Muscle of leg (tissue), 16 donors: ENCODE measurements at places on chromosomes 6 and 20. TPM values are rescaled to one million over a fixed set of nuclear protein-coding genes. Genes with fewer than 3 reads are reported as not detected.
A peak's percentile ranks its signal among the peaks of the same experiment; 100 is the strongest.

DNA sequence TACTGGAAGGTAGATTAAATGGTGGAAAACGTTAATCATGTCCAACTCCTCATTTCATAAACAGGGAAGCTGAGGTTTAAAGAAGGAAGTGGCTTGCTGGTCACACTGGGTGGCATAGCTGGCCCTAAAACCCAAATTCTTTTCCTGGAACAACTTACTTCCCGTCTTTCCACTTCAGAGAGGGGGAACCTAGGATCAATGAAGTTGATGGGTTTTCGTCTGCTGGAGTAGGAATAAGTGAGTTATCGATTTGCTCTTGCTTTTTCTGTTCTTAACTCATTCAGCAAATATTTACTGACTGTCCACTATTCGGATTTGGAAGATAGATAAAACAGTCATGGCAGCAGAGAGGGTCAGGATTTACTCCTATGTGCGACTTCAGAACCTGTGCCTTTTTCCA, 1.2 kb upstream of the SYS1 start:
- DNase-seq, result no peak

DNA sequence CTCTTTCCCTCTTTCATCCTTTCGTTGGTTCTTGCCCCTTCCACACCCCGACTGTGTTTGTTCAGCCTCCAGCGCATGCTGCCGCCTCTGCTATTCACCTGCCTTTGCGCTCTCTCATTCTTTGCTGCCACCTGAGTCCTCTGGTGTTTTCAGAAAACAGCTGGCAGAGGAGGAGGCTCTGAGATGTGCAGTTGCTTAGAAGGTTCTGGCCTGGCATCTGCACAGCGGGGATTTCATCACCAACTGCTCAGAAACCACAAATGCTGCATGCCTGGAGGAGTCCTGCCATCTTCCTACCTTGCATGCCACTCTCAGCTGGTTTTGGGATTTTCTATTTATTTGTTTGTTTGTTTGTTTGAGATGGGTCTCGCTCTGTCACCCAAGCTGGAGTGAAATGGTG, 39.2 kb upstream of the CLDN20 start:
- no peak for DNase-seq

DNA sequence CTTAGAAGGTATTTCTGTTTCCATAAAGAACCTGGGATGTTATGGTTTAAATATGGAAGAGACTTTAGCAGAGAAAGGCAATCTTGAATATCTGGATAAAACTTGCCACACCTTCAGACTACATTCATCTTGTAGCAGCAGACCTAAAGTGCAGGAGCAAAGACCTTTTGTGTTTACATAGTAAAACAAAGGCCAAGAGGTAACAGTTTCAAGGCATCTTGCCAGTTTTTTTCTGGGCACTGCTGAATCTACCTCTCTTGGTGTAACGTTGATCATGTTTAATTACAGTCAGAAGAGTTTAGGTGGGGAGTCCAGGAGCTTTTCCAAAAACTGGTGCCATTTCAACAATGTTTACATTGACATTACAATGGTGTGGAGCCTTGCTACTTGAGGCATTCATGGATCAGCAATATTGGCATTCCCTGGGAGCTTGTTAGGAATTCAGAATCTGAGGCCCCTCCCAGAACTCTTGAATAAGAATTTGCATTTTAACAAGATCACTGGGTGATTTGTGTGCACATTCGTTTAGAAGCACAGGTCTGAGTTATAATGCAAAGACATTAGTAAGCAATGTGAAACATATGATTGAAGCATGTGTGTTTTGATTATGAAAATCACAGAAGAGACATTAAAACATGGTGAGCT, 94.5 kb downstream of the F13A1 start:
- no peak for DNase-seq

DNA sequence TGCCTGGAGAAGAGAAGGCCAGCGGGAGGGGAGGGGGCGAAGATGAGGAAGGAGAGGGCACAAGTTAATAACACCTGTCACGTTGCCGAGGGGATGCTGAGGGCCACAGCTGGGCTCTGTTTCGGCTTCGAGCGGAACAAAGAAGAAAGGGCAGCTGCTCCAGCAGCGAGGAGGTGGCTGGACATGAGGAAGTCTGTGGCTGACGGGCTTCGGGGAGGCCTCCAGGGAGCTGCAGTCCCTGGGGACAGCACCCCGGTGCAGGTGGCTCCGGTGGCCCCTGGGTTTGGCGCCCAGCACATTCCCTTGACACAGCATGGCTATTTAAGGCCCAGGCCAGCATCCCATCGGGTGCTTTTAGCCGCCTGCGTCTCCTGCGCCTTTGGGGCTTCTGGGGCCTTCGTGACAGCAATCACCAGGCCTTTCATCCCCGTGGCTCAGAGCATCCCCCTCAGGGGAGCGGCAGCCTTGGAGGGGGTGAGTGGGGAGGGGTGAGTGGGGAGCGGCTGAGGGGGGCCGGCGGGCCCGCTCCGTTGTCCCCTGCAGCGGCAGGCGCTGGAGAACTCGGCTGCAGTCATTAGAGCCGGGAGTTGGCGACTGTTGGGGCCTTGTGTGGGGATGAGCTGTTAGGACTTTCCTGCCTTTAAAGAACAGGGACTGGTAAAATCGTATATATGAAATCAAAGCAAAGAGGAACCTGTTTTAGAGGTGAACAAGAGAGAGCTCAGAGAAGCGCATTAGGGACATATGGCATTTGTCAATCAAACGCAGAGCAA, 99.0 kb downstream of the TMEM242 start:
- no peak for DNase-seq

DNA sequence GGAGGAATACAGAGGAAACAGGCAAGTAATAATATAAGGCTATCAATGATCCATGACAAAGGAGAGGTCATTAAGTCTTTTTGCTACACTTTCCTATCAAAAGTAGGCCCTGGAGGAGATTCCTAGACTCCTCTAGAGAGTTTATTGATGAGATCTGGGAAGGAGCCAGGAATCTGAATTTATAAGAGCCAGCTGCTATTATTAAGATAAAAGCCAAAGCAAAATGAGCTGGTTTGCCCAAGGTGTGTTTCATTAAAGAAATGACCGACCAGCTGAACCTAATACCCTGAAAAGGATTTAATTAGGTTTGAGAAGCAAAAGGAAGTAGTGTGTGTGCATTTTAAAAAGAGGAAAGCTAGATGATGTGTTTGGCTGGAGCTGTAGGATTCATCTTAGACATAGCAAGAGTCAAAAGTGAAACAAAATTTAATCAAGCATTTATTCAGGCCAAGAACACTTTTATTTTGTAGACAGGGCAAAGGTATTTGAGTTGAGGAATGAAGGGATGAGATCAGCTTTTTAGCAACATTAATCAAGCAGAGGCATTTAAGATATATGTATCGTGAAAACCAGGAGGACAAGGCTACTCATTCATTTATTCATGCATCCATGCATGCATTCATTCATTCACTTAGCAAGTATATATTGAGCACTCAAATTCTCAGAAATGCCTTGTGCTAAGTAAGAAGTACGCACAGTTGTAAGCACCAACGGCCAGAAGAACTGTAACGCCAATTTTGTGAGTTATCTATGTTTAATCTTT, 43.5 kb upstream of the SCAF8 start:
- DNase-seq, result peak; percentile 19

DNA sequence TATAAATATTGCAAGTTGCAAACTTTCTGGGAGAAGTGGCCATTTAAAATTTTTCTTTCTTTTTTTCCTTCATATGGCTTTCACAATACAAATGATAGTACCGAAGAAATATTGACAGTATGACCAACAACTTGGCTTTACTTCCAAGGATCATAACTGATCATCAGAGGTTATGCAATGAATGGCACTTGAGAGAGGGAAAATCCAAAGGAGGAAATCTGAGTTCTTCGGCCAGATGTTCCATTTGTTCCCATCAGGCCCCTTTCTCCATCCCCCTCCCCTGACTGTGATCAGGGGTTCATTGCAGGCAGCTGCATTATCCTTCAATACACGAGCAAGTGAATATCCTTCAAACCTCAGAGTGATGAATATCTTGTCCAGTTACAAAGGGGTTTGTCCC, 130.0 kb upstream of the UST start:
- DNase-seq, result peak; percentile 76

DNA sequence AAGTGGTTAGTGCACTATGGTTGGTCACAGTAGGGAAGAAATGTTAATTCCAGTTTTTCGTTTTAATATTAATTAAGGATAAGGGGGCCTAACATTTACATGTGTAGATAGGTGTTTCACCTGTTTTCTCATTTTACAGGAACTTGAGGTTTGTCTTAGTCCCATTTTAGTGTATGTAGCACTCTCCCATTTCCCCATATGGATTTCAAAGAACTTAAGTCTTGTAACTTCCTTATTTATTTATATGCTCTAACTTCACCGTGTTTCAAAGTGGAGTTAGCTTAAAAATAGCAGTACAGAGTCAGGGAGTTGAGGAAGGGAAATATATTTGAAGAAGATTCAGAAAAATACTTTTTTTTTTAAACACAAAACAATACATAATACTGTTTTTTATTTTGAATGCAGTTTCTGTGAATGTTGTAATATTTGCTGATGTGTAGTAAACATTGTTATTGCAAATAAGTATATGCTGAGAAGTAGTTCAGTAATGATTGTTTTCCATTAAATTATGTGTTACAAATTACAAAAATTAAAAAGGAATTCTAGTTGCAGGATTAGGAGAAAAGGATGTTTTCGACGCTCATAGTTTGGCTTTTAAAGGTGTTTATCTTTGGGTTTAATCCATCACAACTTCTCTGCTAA, 3.5 kb downstream of the SCAF8 start:
- no peak for DNase-seq

- no peak for DNase-seq
Measured at GRCh38 chr6:165751486-165751885, 88.4 kb upstream of the PDE10A start.

DNA sequence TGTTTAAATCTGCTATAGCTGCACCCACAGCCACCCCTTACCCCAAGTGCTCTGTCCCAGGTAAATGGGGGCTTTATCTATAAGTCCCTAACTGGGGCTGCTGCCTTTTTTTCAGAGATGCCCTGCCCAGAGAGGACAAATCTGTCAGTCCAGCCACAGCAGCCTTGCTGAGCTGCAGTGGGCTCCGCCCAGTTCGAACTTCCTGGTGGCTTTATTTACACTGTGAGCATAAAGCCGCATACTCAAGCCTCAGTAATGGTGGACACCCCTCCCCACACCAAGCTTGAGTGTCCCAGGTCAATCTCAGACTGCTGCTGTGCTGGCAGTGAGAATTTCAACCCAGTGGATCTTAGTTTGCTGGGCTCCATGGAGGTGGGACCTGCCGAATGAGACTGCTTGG, 505.2 kb downstream of the CBLN4 start:
- DNase-seq, result no peak

DNA sequence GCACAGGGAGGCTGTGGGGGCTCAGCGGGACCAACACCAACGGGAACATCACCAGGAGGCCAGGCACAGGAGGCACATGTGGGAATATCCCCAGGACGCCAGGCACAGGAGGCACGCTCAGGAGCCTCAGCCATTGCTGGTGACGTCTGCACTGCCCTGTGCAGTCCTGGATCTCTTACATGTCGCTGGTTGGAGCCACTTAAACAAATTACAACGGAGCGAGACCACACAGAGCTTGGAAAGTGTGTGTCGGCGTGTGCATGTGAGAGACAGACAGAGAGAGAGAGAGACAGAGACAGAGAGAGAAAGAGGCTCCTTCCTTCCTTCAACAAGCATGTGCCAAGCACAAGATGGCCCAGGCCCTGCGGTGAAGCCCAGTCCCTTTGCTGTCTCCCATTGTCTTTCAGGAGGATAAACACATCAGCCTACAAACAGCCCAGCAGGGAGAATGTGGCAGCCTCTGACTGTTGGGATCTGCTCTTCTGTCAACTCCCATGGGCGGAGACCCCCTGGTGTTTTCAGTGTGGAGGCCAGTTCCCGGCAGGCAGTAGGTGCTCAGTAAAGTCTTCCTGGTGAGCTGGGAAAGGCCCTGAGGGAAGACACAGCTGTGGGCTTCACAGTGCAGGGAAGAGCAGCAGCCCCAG, 112.7 kb upstream of the THBS2 start:
- no peak for DNase-seq

DNA sequence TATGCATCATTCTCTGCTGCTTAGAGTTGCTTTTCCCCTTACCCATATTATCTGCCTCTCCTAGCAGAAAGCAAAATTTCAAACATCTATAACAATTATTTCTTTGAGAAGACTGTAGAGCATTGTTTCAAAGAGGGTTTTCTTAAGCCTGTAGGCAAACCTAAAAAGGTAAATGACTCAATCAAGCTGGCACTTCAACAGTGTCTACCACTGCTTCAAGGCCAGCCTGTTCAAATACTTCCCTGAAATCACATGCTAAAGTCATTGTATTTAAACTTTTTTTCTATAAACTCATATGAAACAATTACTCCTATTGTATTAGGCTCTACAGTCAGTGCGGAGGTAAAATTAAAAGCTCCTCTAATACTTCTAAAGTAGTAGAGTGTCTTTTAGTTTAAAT, 87.1 kb downstream of the OGFRL1 start:
- DNase-seq, result no peak

DNA sequence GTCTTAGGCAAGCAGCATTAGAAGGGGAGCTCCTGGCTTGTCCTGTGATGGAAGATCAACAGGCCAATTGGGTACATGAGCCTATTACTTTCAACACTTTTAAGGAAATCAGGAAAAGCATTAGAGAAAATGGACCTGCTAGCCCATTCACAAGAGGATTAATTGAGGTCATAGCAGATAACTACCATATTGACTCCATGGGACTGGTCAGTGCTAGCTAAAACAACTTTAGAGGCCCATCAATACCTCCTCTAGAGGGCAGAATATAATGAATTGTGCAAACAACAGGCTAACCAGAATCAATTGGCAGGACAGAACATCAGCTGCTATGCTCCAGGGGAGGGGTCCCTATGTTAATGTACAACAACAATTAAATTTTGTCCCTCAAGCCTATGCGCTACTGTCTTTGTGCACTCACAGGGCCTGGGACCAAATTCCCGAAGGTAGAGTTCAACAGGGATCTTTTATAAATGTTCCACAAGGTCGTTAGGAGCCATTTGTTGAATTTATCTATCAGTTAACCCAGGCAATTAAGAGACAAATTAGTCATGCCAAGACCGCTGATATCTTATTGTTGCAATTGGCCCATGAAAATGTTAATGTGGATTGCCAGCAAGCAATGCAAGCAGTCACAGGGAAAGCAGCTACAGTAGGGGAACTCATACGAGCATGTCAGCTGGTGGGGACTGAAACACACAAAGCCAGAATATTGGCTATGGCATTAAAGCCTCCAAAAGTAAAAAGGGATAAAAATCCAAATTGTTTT, 106.6 kb upstream of the BTN3A2 start:
- no peak for DNase-seq

GRCh38 chr20:57882451-57883161, 172.8 kb upstream of the PMEPA1 start:
- no peak for DNase-seq

Gene IP6K3
- 27.8 TPM for total RNA-seq

DNA sequence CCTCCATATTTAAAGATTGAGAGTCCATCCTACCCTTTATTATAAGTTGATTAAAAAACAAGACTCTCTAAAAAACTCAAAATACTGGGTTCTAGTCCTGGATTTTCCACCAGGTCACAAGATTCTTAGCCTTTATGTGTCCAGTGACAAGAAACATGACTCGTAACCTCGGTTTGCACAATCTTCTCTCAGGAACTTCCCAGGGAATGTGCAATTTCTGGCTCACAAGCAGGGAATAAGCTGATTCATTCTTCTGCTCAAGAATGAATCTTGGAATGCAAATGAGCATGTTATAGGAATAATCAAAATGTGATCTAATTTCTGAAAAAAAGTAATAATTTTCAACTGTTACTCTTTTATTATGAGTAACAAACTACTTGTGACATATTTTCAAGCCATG, 45.1 kb downstream of the OGFRL1 start:
- peak; percentile 40 for DNase-seq
